ENCODE measurements at places on chromosomes 1 and 21.

DNA sequence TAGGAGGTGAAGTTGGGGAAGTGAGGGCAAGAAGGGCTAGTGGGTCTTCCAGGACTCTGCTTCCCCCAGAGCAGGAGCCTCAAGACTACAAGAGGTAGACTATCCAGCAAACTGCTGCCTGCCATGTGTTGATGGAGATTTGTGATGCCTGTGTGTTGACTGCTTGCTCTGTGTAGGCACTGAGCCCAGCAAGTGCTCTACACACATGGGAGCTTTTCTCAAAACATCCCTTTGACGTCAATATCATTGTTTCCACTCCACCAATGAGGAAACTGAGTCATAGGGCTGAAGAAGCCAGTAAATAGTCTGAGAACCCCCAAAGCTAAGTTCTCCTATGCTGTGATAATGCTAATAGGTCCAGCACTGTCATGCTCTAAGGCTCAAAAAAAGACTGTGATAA is 207.2 kb upstream of the NFIA start:
- no peak for DNase-seq

- DNase-seq: no peak
Observed at GRCh38 chr1:19080721-19081120, 124.2 kb upstream of the IFFO2 start.

GRCh38 chr1:39538531-39539251 is 37.9 kb downstream of the PABPC4 start:
- no peak for DNase-seq

DNA sequence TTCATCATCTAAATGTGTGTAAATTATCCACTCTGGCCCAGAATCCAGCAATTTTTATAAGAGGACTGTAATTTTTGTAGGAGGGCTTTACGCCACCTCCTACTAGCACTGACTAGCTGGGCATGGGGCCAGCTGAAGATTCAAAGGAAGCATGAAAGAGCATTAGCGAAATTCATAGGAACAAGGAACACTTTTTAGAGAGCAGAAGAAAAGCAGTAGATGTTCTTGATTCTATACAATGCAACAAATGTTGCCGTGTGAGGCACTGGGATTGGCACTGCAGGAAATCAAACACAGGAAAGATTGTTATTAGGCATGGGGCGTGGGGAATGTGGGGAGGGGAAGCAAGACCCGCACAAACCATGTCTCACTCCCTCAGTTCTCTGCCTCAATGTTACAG is 58.4 kb upstream of the PARP1 start:
- DNase-seq: no peak

DNA sequence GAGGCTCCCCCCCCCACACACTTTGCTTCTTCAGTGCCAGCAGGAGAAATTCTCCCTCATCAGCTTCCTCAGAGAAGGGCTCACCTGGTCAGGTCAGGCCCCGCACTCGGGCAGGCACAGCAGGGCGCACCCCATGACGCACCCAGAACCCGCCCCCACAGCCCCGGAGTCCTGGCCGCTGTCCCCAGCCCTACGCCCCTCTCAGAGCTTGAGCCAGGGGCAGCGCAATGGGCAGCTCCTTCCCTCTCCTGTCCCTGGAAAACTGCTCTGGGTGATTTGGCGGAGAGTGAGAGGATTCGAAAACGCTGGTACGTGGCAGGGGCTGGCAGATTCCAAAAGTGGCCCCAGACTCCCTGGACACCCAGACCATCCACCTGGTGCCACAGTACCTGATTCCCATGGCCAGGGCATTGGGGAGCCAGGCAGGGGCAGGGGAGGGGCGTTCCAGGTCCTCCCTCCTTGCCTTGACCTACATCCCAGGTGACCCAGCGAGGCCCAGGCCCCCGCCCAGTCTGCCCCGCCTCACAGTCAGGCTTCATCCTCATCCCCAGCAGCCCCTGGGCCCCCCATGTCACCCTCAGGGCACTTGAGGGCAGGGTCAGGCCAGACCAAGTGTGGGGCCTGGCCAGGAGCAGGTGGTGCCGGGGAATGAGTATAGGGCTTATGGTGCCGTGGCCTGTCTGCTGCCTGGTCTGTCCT is 23.7 kb downstream of the RRP1 start:
- no peak for DNase-seq

- no peak for DNase-seq
Observed at GRCh38 chr1:47389731-47390130, 26.4 kb upstream of the FOXE3 start.

- no peak for DNase-seq
Observed at GRCh38 chr1:41637367-41637766, 152.9 kb upstream of the EDN2 start.

DNA sequence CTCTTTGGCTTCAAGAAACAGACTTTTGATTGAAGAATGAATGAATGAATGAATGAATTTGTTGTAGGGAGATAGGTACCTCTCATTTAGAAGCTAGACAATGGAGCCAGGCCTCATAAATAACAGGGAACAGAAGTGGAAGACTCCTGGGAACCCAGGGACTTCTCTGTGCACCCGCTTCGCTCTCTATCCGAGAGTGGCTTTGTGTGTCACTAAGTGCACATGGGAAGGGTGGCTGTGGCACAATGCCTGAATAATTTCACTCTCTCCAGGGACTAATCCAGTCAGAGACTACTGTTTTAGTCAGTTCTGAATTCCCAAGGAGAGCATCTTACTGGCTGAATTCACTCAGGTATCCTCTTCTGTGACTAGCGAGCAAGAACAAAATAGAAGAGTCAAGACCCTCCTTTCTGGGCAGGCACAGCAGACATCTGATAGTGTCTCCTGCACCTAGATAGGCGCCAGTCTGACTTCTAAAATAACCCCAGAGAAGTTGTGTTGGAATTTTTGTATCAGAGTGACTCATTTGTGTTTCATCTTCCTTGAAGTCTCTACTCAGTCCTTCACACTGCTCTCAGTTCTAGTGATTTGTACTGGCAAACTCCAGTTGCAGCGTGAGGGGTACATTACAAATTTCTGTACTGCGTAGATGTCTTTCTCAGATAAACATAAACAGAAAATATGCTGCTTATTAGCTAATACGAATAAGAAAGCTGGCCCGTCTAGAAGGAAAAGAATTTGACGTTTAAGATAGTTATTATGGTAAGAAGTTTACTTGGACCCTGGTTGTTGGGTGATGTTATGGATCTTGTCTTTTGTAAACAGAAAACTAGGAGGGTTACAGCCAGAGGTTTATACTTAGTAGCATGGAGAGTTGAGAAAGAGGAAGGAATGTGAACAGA is 34.0 kb downstream of the BACH1 start:
- no peak for DNase-seq

DNA sequence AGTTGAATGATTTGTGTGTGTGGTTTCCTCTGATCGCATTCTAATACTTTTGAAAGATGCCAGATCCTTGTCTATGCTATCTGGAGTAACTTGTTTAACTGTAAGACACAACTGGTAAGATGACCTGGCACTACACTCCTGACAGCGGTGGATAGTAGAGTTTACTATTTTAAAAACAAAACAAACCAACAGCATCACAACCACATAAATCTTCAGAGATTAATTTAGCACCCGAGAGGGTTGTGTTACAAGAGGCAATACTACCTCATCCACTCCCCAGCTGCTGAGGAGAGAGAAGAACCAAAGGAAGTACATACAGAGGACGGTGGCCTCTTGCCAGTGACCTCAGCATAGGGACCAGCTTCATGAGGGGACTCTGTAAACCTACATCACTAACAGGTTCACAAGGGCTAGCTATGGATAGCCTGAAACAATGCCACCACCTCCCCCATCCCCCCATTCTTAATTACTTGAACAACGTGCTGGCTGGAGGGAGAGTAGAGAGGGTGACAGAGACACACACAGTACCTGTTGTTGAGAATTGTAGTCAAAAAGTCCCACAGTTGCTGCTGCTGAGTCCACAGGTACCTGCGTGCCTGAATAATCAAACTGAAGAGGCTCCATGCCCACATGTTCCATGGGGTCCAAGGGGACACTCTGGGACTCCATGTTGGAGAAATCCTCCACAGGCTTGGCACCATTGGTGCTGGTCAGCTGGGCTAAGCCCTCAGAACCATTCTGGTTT is 73.5 kb downstream of the PUM1 start:
- DNase-seq: no peak

GRCh38 chr1:176110203-176110602 is 96.9 kb downstream of the COP1 start:
- no peak for DNase-seq

GRCh38 chr21:27691516-27691915 is 724.6 kb upstream of the ADAMTS5 start:
- no peak for DNase-seq

DNA sequence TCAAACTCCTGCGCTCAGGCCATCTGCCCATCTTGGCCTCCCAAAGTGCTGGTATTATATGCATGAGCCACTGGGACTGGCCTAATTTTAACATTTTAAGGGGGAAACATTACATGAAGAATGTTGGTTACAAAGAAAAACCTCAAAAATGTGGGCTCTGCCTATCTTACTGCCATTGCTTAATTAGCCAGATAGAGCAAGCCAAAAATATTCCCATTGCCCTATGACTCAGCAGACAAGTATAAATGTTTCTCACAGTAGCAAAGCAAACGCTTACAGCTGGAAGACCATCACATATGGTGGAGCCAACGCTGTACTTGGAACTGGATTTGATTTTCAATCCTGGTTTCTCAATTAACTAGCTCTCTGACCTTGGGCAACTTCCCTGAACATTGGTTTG is 502.0 kb downstream of the SMYD3 start:
- DNase-seq: no peak

DNA sequence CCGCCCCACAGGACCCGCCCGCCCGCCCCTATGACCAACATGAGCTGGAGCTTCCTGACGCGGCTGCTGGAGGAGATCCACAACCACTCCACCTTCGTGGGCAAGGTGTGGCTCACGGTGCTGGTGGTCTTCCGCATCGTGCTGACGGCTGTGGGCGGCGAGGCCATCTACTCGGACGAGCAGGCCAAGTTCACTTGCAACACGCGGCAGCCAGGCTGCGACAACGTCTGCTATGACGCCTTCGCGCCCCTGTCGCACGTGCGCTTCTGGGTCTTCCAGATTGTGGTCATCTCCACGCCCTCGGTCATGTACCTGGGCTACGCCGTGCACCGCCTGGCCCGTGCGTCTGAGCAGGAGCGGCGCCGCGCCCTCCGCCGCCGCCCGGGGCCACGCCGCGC is 7.9 kb upstream of the IBA57 start:
- DNase-seq: no peak

- no peak for DNase-seq
Observed at GRCh38 chr21:36699546-36700294, 805 bp downstream of the SIM2 start.

DNA sequence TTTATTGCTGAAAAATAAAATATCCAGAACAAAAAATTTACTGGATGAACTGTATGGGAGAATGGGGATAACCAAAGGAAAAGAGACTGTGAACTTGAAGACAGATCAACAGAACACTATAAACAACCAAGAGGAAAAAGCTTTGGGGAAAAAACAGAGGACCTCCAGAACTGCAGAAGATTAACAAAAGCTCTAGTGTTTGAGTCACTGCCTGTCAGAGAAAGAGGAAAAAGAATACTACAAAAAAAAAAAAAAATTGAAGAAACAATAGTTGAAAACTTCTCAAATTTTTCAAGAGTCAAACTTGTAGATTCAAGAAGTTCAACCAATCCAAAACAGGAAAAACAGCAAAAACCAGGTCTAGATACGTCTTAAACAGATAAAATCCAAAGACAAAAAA is 44.3 kb downstream of the ARHGAP29 start:
- no peak for DNase-seq

DNA sequence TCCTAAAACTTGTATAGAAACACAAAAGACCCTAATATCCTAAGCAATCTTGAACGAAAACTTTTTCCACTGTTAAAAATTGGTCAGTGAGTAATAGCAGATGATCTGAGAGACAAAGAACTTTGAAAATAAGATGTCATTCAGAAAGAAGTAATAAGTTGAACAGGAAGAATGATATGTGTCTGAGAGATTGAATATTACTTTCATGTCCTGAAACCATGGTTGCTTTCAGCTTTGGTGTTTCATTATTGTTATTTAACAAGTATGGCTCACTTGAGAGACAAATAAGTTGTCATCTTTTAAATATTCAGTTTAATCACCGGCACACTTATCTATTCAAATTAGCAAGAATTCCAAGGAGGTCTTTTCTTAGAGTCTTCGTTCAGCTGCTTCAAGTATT is 11.4 kb downstream of the PRKACB start:
- DNase-seq: no peak
